ENCODE measurements at places on chromosomes 12 and 14.

DNA sequence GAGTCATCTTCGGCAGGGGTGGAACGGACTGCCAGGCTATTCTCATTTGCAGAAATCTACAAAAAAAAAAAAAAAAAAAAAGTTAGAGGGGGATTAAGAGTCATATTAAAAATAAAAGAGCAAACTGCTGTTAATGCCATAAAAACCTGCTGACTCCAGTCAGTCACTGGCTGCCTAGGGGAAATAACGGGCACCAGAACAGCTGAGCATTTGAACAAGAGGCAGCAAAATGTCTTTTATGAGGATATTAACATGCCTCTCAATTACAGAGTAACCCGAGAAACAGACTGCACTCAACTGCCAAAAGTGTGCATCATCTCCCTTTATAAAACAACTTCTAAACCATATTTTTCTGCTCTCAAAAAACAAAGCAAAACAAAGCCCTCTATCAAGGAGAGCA lies 28.7 kb upstream of the CERS5 start:
- no peak for DNase-seq

DNA sequence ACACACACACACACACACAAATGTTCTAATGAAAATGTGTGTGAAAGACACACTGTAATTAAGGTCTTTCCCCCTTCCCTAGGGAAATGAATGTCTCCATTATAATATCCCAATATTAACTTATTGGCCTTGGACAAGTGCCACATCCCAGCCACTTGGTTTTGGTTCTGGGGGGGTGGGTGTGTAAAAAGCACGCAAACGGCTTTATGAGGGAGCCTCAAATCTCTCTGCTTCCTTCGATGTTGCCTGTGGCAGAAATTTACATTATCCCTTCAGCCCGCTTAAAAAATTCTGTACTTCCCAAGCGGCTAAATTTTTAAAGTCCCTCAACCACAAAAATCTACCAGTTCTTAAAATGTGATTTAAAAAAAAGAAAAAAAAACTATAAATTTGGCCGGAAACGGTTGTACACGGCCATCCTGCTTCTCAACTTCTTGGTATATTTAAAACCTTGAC lies 432 bp downstream of the C14orf93 start:
- DNase-seq, result no peak

- no peak for DNase-seq
Measured at GRCh38 chr12:5689773-5690172, 255.3 kb downstream of the ANO2 start.

GRCh38 chr14:95535226-95536021 lies 574 bp downstream of the GLRX5 start:
- DNase-seq, result peak; percentile 32

GRCh38 chr14:76143642-76144041 lies 8.1 kb upstream of the GPATCH2L start:
- DNase-seq, result no peak

GRCh38 chr12:54021432-54022013 lies 6.7 kb upstream of the HOXC6 start:
- no peak for DNase-seq

GRCh38 chr12:120628919-120629318 lies 11.5 kb upstream of the CABP1 start:
- no peak for DNase-seq

GRCh38 chr12:111274777-111275176 lies 94.1 kb downstream of the PHETA1 start:
- no peak for DNase-seq

DNA sequence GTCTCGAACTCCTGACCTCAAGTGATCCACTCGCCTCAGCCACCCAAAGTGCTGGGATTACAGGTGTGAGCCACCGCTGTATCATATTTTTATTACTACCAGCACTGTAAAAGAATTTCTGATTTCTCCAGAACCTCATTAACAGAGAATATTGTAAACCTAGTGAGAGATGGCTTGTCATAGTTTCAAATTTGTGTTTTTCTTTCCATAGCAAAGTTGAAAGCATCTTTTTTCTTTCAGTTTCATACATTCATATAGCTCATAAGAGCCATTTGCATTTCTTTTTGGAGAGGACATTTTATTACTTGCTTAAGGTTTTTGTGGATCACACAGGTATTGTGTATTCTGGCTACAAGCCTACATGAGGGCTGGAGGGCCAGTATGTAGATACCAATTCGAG lies 58.0 kb downstream of the MIS18BP1 start:
- DNase-seq, result no peak

DNA sequence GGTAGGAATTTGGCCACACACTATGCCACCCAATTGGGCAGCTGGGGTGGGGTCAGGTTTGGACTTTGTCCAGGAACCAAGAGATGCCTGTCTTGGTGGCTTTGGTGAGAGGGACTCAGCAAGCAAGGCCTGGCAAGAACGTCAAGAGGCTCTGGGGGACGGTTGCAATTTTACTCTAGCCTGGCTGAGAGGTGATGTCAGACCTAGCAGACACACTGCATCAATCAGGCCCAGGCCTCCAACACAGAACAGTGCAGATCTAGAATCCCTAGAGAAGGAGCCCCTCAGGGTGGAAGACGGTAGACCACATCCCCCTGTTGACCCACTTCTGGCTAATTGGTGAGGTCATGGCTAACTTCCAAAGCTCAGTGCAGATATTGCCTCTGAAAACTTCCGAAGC lies 1.6 kb upstream of the UNC119B start:
- no peak for DNase-seq

GRCh38 chr12:118304093-118304492 lies 68.6 kb downstream of the TAOK3 start:
- peak; percentile 4 for DNase-seq

- DNase-seq, result no peak
Measured at GRCh38 chr12:132397152-132397933, 68.0 kb upstream of the GALNT9 start.

DNA sequence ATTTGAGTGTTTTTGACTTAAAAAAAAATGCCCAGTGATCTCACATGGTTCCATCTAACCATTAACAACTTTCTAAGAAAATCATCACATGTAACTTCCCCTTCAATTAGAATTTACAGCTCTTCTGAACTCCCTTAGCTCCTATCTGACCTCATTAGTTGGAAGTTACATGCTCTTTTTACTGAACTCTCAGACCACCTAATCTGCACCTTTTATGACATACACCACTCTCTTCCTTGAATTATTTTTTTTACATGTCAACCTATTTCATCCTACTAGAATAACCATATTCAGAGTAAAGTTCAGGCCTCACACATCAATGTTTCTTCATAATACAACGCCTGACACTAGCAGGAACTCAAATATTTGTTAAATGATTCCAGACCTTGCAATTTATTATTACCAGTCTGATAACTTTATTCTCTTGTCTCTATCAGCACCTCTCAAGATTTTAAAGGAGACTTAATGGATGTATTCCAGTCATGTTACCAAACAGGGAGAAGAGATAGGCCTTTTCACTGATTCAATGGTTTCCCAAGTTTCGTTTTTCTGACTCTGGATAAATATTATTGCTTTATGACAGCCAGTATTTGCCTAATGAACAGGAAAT lies 21.0 kb downstream of the EGLN3 start:
- DNase-seq, result no peak

DNA sequence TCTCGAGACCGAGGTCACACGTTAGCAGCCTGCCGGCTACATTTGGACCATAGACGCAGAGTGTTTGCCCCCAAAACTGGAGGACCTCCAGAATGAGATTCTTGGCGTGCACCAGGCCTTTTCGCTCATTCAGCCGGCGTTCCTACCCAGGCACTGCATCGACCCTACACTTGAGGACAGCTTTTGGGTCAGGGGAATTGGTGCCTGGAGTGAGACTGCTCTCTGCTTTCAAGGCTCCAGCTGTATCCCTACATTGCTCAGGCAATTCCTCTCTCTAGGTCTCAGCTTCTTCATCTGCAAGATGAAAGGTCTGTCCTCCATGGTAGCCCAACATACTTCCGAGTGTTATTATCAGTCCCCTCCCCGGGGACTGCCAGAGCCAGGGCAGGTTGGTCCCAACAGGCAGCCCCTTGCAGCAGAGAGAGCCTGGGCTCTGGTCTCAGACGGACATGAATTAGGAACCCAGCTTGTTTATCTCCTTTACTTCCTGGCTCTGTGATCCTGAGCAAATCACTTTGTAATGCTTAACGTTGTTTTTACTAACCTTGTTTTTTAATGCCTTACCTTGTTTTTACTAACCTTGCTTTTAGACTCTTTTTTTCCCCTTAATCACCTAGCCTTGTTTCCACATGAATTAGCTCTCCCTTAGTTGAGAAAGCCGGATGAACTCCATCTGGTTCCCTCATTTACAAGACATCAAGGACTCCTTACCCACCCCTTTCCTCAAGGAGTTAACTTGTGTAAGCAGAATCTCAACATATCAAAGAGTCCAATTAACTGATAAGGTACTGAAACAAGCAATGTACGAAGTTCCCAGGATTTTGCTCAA lies 892 bp downstream of the TCHP start:
- peak; percentile 27 for DNase-seq

All from activated CD4-positive, alpha-beta T cell treated with anti-CD3 and anti-CD28 coated beads, Interleukin-2, Interleukin-6, amounts not matched to agents 100 ng/mL and 50 ng/mL, durations not matched to agents 16 hours and 8 hours (primary cell).